B cell (primary cell): ENCODE measurements at places on chromosomes 4 and X. TPM values are rescaled to one million over a fixed set of nuclear protein-coding genes. Genes with fewer than 3 reads are reported as not detected.

GRCh38 chr4:118968813-118969212 lies 80.2 kb downstream of the SYNPO2 start:
- H3K36me3 ChIP-seq = no peaks in the 10 kb centered on the region
- no peak overlapping the region for H3K4me3 ChIP-seq
- H3K27ac ChIP-seq = no peak overlapping the region
- H3K4me1 ChIP-seq = peaks cover 8% of the 10 kb centered on the region
- DNase-seq = no peak
- H3K27me3 ChIP-seq = no peaks in the 10 kb centered on the region

GRCh38 chr4:17447675-17448298 lies 64.1 kb downstream of the QDPR start:
- H3K27ac ChIP-seq = no peak overlapping the region
- peak; percentile 42 for DNase-seq
- H3K4me3 ChIP-seq = no peak overlapping the region
- H3K27me3 ChIP-seq = no peaks in the 10 kb centered on the region
- no peaks in the 10 kb centered on the region for H3K4me1 ChIP-seq

GRCh38 chr4:113978561-113979147 lies 793 bp downstream of the ARSJ start:
- no peak overlapping the region for H3K27ac ChIP-seq
- no peak overlapping the region for H3K4me3 ChIP-seq
- H3K36me3 ChIP-seq = no peaks in the 10 kb centered on the region
- no peak for DNase-seq
- H3K27me3 ChIP-seq = peaks cover 25% of the 10 kb centered on the region
- H3K4me1 ChIP-seq = peaks cover 6% of the 10 kb centered on the region

DNA sequence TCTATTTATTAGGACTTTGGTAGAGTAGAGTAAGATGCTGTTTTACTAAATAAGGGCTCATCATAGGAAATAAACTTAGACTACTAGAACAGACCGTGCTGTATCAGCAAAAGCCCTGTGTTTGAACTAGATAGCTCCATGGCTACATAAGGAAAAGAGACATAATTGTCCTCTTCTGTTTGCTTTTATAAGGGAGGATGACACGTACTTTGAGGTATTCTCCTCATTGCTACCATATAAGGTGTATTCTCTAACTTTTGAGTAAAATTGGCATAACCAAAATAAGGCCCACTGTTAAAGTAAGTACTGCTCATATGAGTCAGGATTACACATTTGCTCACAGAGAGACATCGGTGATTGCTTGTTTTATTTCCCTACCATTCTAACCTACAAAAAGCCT lies 64.3 kb downstream of the PDLIM5 start:
- no peak for DNase-seq
- no peaks in the 10 kb centered on the region for H3K27me3 ChIP-seq
- H3K36me3 ChIP-seq = no peaks in the 10 kb centered on the region
- H3K4me1 ChIP-seq = peaks cover 15% of the 10 kb centered on the region
- H3K4me3 ChIP-seq = no peak overlapping the region

- H3K27ac ChIP-seq = no peak overlapping the region
- peaks cover 7% of the 10 kb centered on the region for H3K4me1 ChIP-seq
- DNase-seq = peak; percentile 58
- H3K4me3 ChIP-seq = no peak overlapping the region
These were observed 82.4 kb upstream of the HPRT1 start for GRCh38 chrX:134377537-134377936.

GRCh38 chrX:132858018-132858417 lies 100.4 kb downstream of the HS6ST2 start:
- no peaks in the 10 kb centered on the region for H3K36me3 ChIP-seq
- no peak for DNase-seq
- H3K4me3 ChIP-seq = no peak overlapping the region
- no peaks in the 10 kb centered on the region for H3K4me1 ChIP-seq
- no peaks in the 10 kb centered on the region for H3K27me3 ChIP-seq
- no peak overlapping the region for H3K27ac ChIP-seq

- no peaks in the 10 kb centered on the region for H3K27me3 ChIP-seq
- H3K36me3 ChIP-seq = no peaks in the 10 kb centered on the region
- H3K27ac ChIP-seq = no peak overlapping the region
- no peaks in the 10 kb centered on the region for H3K4me1 ChIP-seq
- DNase-seq = no peak
These were observed 448.3 kb upstream of the SLIT2 start for GRCh38 chr4:19803406-19803805.

GRCh38 chrX:127207326-127207725 lies 387.8 kb downstream of the PRR32 start:
- no peaks in the 10 kb centered on the region for H3K4me1 ChIP-seq
- no peaks in the 10 kb centered on the region for H3K27me3 ChIP-seq
- H3K4me3 ChIP-seq = no peak overlapping the region
- no peak for DNase-seq

DNA sequence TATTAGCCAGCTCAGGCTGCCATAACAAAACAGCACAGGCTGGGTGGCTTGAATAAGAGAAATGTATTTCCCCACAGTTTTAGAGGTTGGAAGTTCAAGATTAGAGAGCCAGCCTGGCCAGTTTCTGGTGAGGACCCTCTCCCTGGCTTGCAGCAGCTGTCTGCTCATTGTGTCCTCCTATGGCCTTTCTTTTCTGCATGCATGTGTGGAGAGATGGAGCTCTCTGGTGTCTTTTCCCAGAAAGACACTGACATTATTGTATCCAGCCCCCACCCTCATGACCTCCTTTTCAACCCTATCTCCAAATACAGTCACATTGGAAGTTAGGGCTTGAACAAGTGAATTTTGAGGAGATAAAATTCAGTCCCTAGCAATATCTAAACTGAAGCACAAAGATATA lies 263.8 kb upstream of the PABPC4L start:
- DNase-seq = no peak
- no peaks in the 10 kb centered on the region for H3K36me3 ChIP-seq
- no peaks in the 10 kb centered on the region for H3K27me3 ChIP-seq
- H3K4me1 ChIP-seq = no peaks in the 10 kb centered on the region
- no peak overlapping the region for H3K27ac ChIP-seq

PHKA2 gene
- 54.6 and 55.9 TPM in 2 replicates for total RNA-seq

TMPRSS11D gene
- not detected in 2 replicates for total RNA-seq

LINC00632 gene
- not detected in 2 replicates for total RNA-seq
